Muscle of leg (tissue), 16 donors: ENCODE measurements at places on chromosomes 5 and 9.

DNA sequence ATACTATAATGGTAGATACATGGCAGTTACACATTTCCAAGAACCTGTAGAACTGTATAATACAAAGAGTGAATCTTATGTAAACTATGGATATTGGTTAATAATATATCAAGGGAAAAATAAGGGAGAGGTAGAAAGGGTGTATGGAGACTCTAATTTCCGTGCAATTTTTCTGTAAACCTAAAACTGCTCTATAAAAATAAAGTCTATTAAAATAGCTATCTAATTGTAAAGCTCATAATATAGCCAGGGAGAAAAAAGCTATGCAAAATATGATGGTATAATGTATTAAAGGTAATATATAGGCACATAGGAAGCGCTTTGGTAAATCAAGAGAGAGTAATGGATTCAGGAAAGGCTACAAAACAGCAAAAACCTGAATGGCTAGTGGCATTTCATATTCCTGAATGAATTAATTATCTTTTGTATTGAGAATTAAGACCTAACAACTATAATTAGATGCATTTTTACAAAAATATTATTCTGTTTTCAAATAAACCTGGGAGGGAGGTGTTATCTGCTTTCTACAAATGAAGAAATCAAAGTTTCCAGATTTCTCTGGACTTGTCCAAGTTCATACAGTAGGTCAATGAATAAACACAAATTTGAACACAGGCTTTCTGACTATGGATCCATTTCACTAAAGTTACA lies 22.8 kb downstream of the ANXA1 start:
- H3K4me3 ChIP-seq: no peak overlapping the region
- H3K27me3 ChIP-seq: no peaks in the 10 kb centered on the region
- H3K36me3 ChIP-seq: no peaks in the 10 kb centered on the region
- DNase-seq: no peak
- H3K4me1 ChIP-seq: no peaks in the 10 kb centered on the region

DNA sequence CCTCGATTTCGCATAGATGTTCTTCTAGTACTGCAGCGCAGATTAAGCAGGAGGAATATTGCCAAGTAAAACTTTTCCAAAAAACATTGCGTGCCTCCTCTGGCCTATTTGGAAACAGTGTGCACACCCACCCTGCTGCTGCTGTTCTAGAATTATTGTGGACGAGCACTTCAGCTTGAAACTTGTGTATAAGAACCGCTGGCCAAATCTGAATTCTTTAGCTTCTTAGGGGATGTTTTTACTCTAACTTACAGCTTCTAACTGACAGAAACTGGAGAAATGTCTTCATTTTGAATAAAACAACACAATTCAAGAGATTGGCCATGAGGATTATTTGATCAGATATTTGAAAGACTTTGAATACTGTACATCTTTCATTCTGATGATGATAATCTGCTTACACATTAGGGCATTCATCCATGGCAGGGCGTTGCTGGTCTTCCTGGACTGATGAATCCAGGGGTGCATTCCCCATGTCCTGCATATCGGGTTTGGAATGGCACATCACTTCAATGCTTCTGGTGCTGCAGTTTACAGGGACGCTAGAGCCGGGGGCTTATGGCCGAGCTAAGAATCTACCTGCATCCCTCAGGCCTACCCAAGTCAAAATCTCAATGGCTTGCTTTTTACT lies 6.5 kb downstream of the ADAMTS16 start:
- H3K4me3 ChIP-seq: no peak overlapping the region
- DNase-seq: peak; percentile 27
- H3K4me1 ChIP-seq: peaks cover 3% of the 10 kb centered on the region
- no peak overlapping the region for H3K27ac ChIP-seq

GRCh38 chr5:133392448-133392847 lies 219.9 kb downstream of the FSTL4 start:
- H3K4me3 ChIP-seq: no peak overlapping the region
- no peak overlapping the region for H3K27ac ChIP-seq
- no peak for DNase-seq
- H3K36me3 ChIP-seq: no peaks in the 10 kb centered on the region
- H3K27me3 ChIP-seq: peaks cover 3% of the 10 kb centered on the region
- peaks cover 11% of the 10 kb centered on the region for H3K4me1 ChIP-seq

DNA sequence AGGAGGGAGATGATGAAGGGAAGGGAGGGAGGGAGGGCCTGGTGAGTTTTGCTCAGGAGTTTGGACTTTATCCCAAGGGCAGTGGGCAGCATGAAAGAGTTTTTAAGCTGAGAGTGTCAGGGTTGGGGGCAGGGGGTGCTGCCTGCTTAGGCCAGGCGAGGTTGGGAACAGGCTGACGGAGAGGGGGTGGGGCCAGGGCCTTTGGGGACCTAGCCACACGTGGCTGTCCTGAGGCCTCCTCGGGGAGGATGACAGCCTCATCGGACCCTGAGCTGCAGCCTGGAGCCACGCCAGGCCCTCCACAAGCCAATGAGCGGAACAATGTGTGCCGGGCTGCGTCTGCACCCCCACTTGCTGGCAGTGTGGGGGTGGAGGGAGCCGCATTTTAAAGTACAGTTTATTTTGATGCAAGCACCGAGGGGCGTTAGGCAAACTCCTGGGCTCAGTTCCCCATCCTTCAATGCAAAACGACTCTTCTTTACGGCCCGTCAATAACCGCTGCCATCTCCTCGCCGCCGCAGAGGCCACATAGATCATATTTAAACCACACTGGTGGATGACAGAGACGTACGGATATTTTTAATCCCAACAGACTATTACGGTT lies 5.3 kb upstream of the RXRA start:
- no peak overlapping the region for H3K27ac ChIP-seq
- H3K4me3 ChIP-seq: no peak overlapping the region
- H3K4me1 ChIP-seq: peaks cover 56% of the 10 kb centered on the region
- H3K36me3 ChIP-seq: no peaks in the 10 kb centered on the region

GRCh38 chr9:34994260-34994899 lies 4.8 kb downstream of the DNAJB5 start:
- peaks cover 70% of the 10 kb centered on the region for H3K4me1 ChIP-seq
- no peaks in the 10 kb centered on the region for H3K27me3 ChIP-seq
- H3K4me3 ChIP-seq: peak overlapping the region; percentile 1
- DNase-seq: peak; percentile 58
- H3K36me3 ChIP-seq: peaks cover 30% of the 10 kb centered on the region
